Activated CD8-positive, alpha-beta memory T cell treated with anti-CD3 and anti-CD28 coated beads, Interleukin-2, amount 10 ng/mL, durations not matched to agents 7 days and 5 days (primary cell): ENCODE measurements at places on chromosomes 7 and 10. TPM values are rescaled to one million over a fixed set of nuclear protein-coding genes. Genes with fewer than 3 reads are reported as not detected.
A peak's percentile ranks its signal among the peaks of the same experiment; 100 is the strongest.

- no peak overlapping the region for H3K4me3 ChIP-seq
- DNase-seq = no peak
- H3K4me1 ChIP-seq = no peaks in the 10 kb centered on the region
- peaks cover 4% of the 10 kb centered on the region for H3K27me3 ChIP-seq
- H3K27ac ChIP-seq = no peak overlapping the region
- H3K36me3 ChIP-seq = no peaks in the 10 kb centered on the region
Observed at GRCh38 chr10:23459308-23459939, 20.5 kb downstream of the OTUD1 start.

DNA sequence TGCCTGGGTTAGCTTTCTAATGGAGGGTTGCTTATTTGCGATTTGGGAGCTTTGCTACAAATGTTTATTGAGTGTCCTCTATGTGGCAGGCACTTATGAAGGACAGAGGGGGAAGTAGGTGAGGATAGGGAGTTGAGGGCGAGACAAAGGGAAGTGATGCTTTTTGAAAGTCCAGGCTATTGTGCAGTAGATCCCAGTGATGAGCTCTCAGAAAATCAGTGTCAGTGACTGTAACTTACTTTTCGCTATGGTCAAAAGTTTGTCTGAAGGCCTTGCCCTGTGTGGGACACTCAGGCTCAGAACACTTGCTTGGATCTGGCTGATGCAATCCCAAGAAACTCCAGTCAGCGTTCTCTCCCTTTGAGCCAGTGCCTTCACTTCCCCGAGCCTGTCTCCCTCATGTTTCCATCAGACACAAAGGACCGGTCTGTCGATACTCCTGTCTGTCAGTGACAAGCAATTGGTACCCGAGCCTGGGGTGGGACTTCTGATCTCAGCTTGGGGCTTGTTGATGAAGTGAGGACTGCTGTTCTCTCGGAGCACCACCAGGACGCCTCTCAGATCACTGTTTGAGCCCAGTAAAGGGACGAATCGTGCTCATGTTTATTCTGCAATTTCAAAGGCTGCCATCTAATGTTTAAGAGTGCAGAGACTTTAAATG is 63.1 kb upstream of the SORCS3 start:
- H3K36me3 ChIP-seq = no peaks in the 10 kb centered on the region
- no peak for DNase-seq
- H3K4me3 ChIP-seq = no peak overlapping the region
- H3K27ac ChIP-seq = no peak overlapping the region
- peaks cover 2% of the 10 kb centered on the region for H3K4me1 ChIP-seq

DNA sequence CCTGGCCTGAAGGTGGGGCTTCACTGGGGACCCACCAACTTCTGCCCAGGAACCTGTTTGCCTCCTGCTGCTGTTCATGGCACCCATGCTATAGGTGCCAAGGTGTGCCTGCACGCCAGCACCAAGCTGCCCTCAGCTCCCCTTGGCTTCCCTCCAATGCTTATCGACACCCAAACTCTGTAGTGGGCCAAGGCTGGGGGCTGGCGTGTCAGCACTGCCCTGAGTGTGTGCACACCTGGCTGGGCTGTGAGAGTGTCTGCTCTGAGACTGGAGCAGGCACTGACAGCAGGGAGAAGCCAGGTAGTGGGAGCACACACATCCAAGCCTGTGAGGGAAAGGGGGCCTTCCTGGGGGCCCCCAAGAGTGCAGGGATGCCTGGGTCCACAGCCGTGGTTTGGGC is 43.1 kb upstream of the TUBB8 start:
- no peak for DNase-seq
- no peak overlapping the region for H3K4me3 ChIP-seq
- H3K27ac ChIP-seq = no peak overlapping the region
- H3K36me3 ChIP-seq = peaks cover 5% of the 10 kb centered on the region
- peaks cover 23% of the 10 kb centered on the region for H3K27me3 ChIP-seq
- peaks cover 2% of the 10 kb centered on the region for H3K4me1 ChIP-seq

DNA sequence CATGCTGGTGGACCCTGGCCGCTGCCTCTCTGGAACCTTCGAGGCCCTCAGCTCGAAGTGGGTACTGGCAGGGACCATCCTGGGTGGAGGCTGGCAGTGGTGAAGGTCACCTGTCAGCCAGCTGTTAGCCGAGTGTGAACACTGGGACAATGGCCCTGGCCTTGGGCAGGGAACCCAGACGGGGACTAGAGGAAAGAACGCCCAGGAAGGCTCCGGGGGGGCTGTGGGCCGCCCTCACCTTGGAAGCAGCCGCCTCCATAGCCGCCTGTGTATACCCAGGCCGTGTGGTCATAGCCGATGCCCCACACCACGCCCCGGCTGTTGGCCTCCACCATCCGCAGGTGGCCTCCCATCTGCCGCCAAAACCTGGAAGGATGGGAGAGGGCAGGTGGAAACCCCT is 17.6 kb downstream of the BHLHA15 start:
- no peaks in the 10 kb centered on the region for H3K4me1 ChIP-seq
- no peak for DNase-seq
- H3K4me3 ChIP-seq = no peak overlapping the region

DNA sequence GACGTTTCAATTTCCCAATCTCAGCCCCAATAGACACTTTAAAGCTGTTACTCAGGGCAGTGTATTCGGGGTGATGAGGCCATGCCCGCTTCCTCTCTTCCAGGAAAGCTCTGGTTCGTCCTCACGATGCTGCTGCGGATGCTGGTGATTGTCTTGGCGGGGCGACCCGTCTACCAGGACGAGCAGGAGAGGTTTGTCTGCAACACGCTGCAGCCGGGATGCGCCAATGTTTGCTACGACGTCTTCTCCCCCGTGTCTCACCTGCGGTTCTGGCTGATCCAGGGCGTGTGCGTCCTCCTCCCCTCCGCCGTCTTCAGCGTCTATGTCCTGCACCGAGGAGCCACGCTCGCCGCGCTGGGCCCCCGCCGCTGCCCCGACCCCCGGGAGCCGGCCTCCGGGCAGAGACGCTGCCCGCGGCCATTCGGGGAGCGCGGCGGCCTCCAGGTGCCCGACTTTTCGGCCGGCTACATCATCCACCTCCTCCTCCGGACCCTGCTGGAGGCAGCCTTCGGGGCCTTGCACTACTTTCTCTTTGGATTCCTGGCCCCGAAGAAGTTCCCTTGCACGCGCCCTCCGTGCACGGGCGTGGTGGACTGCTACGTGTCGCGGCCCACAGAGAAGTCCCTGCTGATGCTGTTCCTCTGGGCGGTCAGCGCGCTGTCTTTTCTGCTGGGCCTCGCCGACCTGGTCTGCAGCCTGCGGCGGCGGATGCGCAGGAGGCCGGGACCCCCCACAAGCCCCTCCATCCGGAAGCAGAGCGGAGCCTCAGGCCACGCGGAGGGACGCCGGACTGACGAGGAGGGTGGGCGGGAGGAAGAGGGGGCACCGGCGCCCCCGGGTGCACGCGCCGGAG is 2.6 kb downstream of the GJD4 start:
- no peak overlapping the region for H3K27ac ChIP-seq
- H3K4me1 ChIP-seq = peaks cover 6% of the 10 kb centered on the region
- peak; percentile 43 for DNase-seq
- H3K27me3 ChIP-seq = peaks cover 45% of the 10 kb centered on the region

- no peaks in the 10 kb centered on the region for H3K4me1 ChIP-seq
- no peak overlapping the region for H3K27ac ChIP-seq
- no peak for DNase-seq
- H3K4me3 ChIP-seq = no peak overlapping the region
- H3K36me3 ChIP-seq = no peaks in the 10 kb centered on the region
Observed at GRCh38 chr7:120431016-120431415, 158.0 kb downstream of the KCND2 start.

Gene LIPF
- not detected for total RNA-seq

Gene JMJD1C
- 87.6 TPM for total RNA-seq

DNA sequence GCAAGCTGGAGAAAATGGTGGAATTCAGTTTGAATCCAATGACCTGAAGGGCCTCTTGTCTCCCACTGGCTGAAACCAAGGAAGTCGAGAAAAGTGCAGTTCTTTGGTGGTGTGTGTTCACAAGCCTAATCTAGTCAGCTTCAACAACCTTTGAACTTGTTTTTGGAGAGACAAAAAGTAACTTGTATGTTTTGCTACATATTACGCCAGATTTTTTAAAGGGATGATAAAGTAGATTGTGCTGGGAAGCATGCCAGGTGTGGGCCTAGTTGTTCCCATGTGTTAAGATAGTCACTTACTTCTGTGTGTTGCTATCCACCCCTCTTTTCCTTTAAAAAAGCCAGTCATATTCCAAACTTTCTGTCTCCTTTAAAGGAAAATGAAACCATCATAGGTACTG is 79.7 kb upstream of the FAM3C start:
- H3K4me1 ChIP-seq = no peaks in the 10 kb centered on the region
- H3K27ac ChIP-seq = no peak overlapping the region
- DNase-seq = no peak
- H3K4me3 ChIP-seq = no peak overlapping the region

GRCh38 chr7:108503112-108504026 is 22.6 kb downstream of the PNPLA8 start:
- DNase-seq = no peak
- no peaks in the 10 kb centered on the region for H3K27me3 ChIP-seq
- H3K4me1 ChIP-seq = no peaks in the 10 kb centered on the region
- H3K36me3 ChIP-seq = peaks cover 19% of the 10 kb centered on the region
- H3K4me3 ChIP-seq = no peak overlapping the region
- H3K27ac ChIP-seq = no peak overlapping the region

GRCh38 chr10:65566906-65567305 is 1358.9 kb upstream of the LRRTM3 start:
- DNase-seq = no peak
- H3K27ac ChIP-seq = no peak overlapping the region
- no peaks in the 10 kb centered on the region for H3K4me1 ChIP-seq
- H3K4me3 ChIP-seq = no peak overlapping the region

Gene MBLAC1
- total RNA-seq = 5.6 TPM

Gene TACC2
- total RNA-seq = not detected

- no peak for DNase-seq
- H3K27ac ChIP-seq = peak overlapping the region; percentile 57
- peaks cover 48% of the 10 kb centered on the region for H3K4me1 ChIP-seq
- H3K36me3 ChIP-seq = peaks cover 21% of the 10 kb centered on the region
- no peak overlapping the region for H3K4me3 ChIP-seq
Observed at GRCh38 chr10:114491933-114492332, 87.6 kb upstream of the AFAP1L2 start.

DNA sequence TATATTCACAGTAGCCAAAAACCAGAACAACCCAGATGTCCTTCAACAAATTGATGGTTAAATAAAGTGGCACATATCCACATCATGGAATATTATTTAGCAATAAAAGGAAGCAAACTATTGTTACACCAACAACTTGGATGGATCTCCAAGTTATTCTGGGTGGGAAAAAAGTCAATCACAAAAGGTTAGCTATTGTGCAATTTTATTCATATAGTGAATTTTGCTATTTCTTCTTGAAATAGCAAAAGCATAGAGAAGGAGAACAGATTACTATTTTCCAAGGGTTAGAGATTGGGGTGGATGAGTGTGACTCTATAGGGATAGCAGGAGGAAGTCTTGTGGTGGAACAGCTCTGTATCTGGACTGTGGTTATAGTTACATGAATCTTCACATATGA is 87.0 kb downstream of the PTPN20 start:
- no peak for DNase-seq
- H3K4me1 ChIP-seq = no peaks in the 10 kb centered on the region
- H3K36me3 ChIP-seq = no peaks in the 10 kb centered on the region
- no peak overlapping the region for H3K4me3 ChIP-seq
- peaks cover 16% of the 10 kb centered on the region for H3K27me3 ChIP-seq

DNA sequence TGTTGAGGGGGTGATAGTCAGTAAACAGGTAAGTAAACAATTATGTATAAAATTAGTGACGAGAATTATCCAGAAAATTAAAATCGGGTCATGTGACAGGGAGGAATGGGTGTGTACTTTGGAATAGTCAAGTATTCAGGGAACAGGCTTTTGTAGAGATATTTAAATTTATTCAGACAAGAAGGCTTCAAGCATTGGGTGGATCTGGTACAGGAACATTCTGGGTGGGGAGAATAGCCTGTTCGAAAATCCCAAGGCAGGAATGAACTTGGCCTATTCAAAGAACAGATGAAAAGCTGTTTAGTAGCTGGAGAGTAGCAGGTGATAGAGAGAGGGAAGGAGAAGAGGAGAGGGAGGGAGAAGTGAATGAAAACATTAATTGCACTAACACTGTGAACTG is 448.9 kb upstream of the FZD8 start:
- H3K4me1 ChIP-seq = no peaks in the 10 kb centered on the region
- no peak overlapping the region for H3K4me3 ChIP-seq
- no peaks in the 10 kb centered on the region for H3K27me3 ChIP-seq
- H3K27ac ChIP-seq = no peak overlapping the region
- H3K36me3 ChIP-seq = no peaks in the 10 kb centered on the region

Gene LEP
- total RNA-seq = not detected

- no peak overlapping the region for H3K27ac ChIP-seq
- no peak for DNase-seq
- H3K27me3 ChIP-seq = no peaks in the 10 kb centered on the region
- no peaks in the 10 kb centered on the region for H3K36me3 ChIP-seq
- H3K4me3 ChIP-seq = no peak overlapping the region
Observed at GRCh38 chr7:89731751-89732445, 422.4 kb upstream of the STEAP1 start.

- H3K4me1 ChIP-seq = peaks cover 6% of the 10 kb centered on the region
- no peaks in the 10 kb centered on the region for H3K27me3 ChIP-seq
Observed at GRCh38 chr7:99121496-99122021, 22.3 kb downstream of the SMURF1 start.

DNA sequence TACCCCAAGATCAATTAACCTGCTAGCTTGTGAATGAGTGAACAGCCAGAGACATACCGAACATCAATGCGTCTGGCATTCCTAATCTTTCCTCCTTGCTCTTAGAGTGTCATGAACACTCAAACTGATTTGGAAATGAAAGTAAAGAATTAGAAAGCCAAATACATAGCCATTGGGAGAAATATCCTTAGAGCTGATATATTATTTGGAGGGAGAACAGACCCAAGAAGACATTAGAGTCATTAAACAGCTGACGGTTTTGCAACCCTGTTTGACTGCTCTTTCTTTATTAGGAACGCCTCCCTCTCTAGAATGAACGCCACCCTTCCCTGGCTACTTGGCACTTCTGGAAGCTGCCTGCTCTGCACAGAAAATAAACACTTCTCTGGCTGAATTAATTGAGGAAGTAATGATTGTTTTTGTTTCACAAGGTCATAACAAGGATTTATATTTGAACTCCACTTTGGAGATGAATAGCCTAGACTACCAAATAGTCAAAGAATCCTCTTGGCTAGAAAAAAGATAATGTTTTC is 42.8 kb downstream of the CTTNBP2 start:
- no peaks in the 10 kb centered on the region for H3K27me3 ChIP-seq
- H3K27ac ChIP-seq = no peak overlapping the region
- H3K4me3 ChIP-seq = no peak overlapping the region

Gene PPP1R17
- total RNA-seq = not detected

Gene CLEC5A
- total RNA-seq = not detected

Gene TRIL
- total RNA-seq = not detected

- peaks cover 5% of the 10 kb centered on the region for H3K4me1 ChIP-seq
- no peak for DNase-seq
- H3K4me3 ChIP-seq = no peak overlapping the region
- H3K27ac ChIP-seq = no peak overlapping the region
- no peaks in the 10 kb centered on the region for H3K36me3 ChIP-seq
Observed at GRCh38 chr10:29585488-29585976, 49.2 kb downstream of the SVIL start.

- no peaks in the 10 kb centered on the region for H3K36me3 ChIP-seq
- no peak for DNase-seq
- H3K27ac ChIP-seq = no peak overlapping the region
- H3K4me1 ChIP-seq = peaks cover 3% of the 10 kb centered on the region
- H3K27me3 ChIP-seq = peaks cover 2% of the 10 kb centered on the region
- H3K4me3 ChIP-seq = no peak overlapping the region
Observed at GRCh38 chr10:99346247-99346646, 17.1 kb downstream of the CNNM1 start.
